ENCODE measurements at places on chromosomes 6 and 20.

DNA sequence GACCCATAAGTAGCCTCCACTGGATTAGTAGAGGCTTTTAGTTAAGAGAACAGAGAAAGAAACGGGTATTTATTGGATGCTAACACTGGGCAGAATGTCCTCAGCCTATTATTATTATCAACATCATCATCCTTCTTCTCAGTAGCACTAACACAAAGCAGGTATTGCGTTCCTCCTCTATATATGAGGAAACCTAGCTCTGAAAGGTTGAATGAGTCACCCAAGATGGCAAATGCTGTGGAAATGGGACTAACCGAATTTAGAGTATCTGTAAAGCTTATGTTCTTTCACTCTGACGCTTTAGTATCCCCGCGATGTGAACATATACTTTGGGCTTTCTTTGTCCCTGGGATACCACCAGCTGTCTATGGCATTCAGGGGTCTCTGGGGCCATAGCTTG is 77.0 kb downstream of the ADTRP start:
- no peak for DNase-seq

- DNase-seq = no peak
Observed at GRCh38 chr6:39572661-39573340, 152.4 kb downstream of the KIF6 start.

DNA sequence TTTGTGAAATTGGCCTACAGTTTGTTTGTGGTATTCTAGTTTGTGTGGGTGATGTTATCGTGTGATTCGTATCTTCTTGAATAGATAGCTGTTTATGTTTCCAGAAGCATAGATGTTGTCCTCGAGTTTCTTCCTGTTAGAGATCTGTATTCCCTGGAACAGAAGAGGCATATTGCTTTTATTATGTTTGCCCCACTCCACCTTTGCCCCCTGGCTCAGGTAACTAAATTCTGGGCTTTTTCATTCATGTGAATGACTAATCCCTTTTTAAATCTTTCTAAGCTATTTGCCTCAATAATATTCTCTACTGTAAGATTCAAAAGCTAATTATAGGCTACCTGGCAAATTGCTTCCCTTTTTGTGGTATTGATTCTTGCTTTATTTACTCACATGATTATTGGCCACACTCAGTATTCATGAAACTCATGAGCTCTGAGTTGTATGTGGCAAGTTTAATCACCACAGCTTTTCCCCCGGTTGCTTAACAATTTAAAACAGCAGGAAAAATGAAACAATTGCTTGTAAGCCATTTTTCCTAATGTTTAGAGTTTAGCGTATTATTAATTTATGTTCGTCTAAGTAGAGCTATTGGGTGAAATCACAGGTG is 12.6 kb downstream of the RNF217 start:
- DNase-seq = no peak

DNA sequence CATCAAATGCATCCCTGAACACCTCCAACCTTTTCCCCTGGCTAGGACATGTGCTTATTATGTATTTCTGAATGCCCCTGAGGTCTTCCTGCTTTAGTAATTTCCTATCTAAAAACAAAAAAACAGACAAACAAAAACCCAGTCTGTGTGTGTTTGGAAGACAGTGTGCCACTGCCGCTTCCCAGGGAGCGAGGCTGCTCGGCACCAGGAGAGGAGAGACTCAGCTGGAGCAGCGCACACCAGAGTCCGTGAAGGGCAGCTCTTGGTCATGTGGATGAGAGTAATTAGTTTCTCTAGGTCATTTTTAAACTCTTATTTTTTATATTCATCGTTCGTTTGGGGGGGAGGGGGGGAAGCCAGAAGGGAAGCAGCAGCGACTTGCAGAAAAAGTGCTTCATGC is 10.0 kb upstream of the ANKRD60 start:
- DNase-seq = no peak

DNA sequence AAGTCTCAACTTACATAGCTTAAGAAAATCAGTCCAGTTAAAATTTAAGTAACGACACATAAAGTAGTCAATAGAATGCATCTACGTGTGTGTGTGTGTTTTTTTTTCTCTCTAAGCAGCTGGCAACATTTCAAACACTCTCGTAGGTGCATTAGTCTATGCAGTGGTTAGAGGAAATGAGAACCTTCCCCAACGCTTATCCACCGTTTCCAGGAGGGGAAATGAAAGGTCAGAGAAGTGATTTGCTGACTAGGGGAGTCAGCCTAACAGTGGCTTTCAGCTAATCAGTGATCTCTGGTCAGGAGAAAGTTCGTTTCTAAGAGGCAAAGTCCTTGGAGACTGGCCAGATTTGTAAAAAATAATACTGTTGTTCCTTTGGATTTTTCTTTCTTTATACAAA is 806.6 kb downstream of the C6orf118 start:
- DNase-seq = no peak

DNA sequence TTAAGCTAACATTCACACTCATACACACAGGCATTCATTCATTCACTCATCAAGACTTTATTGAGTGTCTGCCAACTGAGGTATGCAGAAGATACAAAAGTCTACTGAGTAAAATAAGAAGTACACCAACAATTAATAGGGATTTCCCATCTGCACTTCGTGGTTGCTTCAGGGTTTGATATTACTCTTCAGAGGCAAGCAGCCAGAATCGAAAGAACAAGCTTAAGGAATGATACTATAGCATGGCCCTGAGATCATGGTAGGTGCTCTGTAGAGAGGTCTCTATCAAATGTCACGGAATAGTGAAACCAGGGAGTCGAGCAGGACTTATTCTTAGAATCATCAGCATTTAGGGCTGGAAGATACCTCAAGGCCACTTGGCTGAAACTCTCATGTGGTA is 135.4 kb downstream of the NRN1 start:
- no peak for DNase-seq

DNA sequence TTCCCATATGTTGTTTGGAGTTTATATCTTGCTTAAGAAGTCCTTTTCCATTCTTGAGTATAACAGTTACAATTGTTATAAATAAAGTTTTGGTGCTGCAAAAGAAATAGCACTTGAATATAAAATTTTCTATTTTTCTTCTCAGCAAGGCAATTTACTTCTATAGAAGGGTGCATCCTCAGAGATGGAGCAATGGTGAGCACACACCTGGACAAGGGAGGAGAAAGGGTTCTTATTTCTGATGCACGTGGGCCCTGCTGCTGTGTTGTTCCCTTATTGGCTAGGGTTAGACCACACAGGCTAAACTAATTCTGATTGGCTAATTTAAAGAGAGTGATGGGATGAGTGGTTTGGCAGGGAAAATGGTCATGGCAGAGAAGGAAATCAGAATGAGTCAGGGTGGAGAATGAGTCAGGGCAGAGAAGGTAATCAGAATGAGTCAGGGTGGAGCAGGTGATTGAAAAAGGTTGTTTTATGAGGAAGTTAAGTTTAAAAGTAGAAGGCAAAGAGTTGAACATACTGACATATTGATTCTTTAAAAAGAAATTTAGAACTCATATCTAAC is 38.0 kb downstream of the CST8 start:
- DNase-seq = no peak

GRCh38 chr6:107115695-107116327 is 496 bp upstream of the BEND3 start:
- DNase-seq = peak; percentile 47

- no peak for DNase-seq
Observed at GRCh38 chr20:41004531-41005360, 23.9 kb upstream of the TOP1 start.

GRCh38 chr6:137792160-137793033 is 74.7 kb upstream of the TNFAIP3 start:
- no peak for DNase-seq

- no peak for DNase-seq
Observed at GRCh38 chr20:24795436-24795835, 153.6 kb upstream of the CST7 start.

DNA sequence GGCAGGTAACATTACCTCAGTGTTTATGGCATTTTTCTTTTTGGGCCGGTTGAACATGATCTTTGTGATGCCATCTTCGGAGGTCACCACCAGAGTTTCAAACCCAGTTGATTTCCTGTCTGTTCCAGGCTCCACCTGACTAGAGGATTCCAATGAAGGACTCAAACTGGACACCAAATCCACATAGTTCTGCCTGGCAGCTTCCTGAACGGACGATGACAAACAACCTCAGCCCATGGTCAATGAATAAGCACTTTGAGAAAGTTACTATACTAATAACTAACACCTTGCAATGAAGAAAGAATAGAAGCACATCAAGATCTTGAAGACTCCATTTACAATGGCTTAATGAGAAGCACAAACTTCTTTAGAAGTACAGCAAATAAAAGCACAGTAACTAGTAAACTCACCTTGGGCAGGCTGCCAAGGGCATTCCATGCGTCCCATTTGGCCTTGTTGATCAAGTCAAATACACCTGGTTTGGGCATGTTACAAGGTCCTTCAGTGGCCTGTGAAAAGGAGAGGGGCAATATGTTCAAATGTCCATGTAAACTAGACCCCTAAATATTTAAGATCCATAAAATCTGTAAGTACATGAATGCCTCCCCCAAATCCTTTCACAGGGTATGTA is 4.9 kb downstream of the ECI2 start:
- no peak for DNase-seq
